Smooth muscle cell of the coronary artery (primary cell): ENCODE measurements at places on chromosomes 5 and 9. TPM values are rescaled to one million over a fixed set of nuclear protein-coding genes. Genes with fewer than 3 reads are reported as not detected.

PALM2AKAP2 gene
- total RNA-seq, result 10.6 and 18.8 TPM in 2 replicates

SH3RF2 gene
- 0.59 and 1.7 TPM in 2 replicates for total RNA-seq

CTNND2 gene
- not detected in 2 replicates for total RNA-seq

BTNL3 gene
- total RNA-seq, result not detected in 2 replicates

SERINC5 gene
- total RNA-seq, result 8.3 and 12.9 TPM in 2 replicates

TNFSF15 gene
- total RNA-seq, result under 0.01 and 0.12 TPM in 2 replicates

TXNDC15 gene
- 78.2 and 304 TPM in 2 replicates for total RNA-seq
